ENCODE measurements at places on chromosomes 12 and 14. TPM values are rescaled to one million over a fixed set of nuclear protein-coding genes. Genes with fewer than 3 reads are reported as not detected.
A peak's percentile ranks its signal among the peaks of the same experiment; 100 is the strongest.

DNA sequence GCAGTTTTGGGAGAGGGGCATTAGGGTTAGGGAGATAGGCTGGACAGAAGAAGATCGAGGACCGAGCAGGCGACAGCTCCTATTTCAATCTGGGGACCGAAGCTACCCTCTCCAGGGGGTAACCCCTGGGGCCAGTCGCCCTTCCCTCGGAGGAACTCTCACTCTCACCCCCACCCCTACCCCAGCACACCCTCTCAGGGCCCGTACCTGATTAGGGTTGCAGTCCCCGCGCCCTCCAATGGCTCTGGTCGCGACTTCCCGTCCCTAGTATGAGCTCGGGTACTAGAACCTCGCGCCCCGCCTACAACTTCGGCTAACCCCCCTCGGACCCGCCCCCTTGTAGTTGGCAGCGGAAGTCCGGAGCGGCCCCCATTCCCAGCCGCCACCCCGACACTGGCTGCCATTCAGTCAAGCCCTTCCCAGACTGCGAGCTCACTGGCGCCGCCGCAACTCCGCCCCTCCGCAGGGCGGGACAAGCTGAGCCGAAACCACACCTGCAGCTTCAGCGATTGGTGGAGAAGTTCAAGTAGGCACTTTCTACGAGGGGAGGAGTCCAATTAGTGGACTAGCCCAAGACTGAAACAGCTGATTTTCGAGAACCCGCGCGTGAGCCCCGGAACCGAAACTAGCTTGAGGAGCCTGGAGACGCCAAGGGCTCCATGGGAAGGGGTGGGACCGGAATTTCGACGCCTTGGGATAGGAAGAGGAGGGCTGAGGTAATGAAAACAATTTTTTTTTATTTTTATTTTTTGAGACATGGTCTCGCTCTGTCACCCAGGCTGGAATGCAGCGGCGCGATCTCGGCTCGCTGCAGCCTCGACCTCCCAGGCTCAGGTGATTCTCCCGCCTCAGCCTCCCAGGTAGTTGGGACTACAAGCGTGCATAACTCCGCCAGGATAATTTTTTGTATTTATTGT, at the start of gene STAT2:
STAT2 (minus strand) TSS at position 257 of the 917 bp plus-strand sequence. CDS start 3,536 bp downstream, outside the sequence.
- DNase-seq = peak; percentile 99

CDCA4 gene
- total RNA-seq = 54.2 TPM

DNA sequence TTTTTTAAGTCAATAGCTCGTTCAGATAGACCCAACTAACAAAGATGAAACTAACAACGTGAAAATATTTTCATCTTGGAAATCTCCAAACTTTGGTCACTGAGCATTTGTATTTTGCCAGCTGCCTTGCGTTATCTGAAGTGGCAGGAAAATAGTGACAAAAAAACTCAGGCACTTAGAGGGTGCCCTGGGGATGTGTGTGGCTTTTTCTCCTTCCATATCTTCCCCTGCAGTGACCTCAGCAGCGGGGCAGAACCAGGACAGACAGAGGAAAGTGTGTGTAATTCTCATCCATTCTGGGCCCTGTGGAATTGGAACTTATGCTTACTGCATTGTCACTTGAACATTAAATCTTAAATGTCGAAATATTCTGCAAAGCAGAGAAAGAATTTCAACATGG, 152.0 kb downstream of the BCAT1 start:
- no peak for DNase-seq

SLC6A13 gene
- total RNA-seq = not detected

- DNase-seq = no peak
These were observed 1756.2 kb upstream of the SEL1L start for GRCh38 chr14:83289896-83290295.

Measured in activated naive CD4-positive, alpha-beta T cell treated with anti-CD3 and anti-CD28 coated beads, Interleukin-2, amount 50 U/mL, for 72 hours (primary cell).